ENCODE measurements at places on chromosomes 6 and 20. TPM values are rescaled to one million over a fixed set of nuclear protein-coding genes. Genes with fewer than 3 reads are reported as not detected.

GRCh38 chr6:73293331-73293730 lies 30.3 kb upstream of the KHDC1 start:
- DNase-seq: no peak

- DNase-seq: no peak
Measured at GRCh38 chr20:35472209-35472608, 16.8 kb downstream of the CEP250 start.

- DNase-seq: peak; percentile 98
Measured at GRCh38 chr20:49583669-49584417, 15.9 kb upstream of the PTGIS start.

- no peak for DNase-seq
Measured at GRCh38 chr6:158142789-158143188, 25.3 kb downstream of the SERAC1 start.

GRCh38 chr20:23285536-23285935 lies 65.1 kb upstream of the NXT1 start:
- no peak for DNase-seq

DNA sequence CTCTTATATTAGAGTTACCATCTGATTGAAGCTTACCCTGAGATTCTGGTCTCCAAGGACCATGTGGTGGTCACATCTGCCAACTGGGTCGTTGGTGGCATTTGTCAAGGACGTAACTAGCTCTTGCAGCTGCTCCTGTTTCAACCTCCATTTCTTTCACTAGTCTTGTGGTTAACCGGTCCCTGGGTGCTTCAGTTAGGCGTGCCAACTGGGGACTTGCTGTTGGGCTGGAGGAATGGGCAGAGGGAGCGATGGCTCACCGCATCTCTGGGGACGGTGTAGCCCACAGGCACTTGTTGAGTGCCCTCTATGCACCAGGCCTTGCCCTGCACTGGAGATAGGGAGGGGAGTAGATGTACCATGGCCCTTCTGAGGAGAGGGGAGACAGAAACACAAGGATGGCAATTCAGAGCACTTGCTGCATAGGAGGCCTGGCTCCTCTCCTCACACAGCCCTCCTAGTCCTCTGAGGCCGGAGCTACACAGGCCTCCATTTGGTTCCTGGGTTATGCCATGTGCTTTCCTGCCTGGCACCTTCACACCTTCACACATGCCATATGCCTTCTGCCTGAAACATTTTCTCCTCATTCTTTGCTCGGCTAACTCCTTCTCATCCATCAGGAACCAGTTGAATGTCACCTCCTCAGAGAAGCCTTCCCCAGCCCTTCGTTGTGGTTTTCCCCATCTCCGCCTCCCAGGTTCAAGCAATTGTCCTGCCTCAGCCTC lies 20.0 kb upstream of the ASXL1 start:
- DNase-seq: no peak

DNA sequence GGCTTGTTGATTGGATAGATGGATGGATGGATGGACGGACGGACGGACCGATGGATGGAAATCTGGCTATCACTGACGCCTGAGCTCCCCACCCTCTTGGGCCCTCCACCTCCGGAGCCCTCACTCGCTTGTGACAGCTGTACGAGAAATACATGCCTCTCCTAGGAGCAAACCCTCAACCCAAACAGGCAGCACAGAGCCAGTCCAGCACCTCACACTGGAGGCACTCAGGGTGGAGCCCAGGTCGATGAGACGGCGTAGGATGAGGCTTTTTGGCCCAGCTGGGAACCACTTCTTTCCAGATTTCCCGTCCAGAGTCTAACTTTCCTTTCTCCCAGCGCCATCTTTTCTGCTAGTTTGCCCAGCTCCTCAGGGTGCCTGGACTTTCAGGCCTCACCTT lies 2.7 kb upstream of the LY6G5C start:
- no peak for DNase-seq

DNA sequence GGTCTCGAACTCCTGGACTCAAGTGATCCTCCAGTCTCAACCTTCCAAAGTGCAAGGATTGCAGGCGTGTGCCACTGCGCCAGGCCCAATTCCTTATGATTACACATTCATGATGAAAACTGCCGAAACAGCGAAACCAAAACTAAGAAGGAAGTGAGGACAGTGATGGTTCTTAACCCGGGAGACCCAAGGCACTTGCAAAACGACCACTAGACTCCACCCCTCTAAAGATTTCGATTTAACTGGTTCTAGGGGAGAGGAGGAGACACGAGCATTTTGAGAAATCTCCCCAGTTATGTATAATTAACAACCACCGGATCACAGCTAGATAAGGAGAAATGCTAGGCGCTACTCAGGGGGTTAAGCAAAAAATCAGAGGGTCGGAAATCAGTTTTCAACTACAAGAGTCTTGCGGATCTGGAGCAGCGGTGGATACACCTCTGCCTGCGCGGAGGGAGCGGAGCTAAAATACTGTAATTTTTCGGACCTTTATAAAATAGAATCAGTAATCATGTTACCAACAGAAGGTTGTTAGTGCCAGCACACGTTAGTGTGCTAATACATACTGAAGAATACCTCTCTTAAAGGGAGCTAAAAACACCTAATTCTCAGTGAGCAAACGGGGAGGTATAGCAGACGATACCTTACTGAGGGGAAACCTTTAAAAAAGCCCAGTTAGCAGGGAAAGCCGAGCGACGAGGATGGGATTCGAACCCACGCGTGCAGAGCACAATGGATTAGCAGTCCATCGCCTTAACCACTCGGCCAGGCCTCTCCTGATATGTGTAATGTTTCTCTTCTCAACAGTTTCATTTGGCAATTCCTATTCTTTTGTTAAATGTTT lies 60.0 kb upstream of the BTN3A2 start:
- no peak for DNase-seq

DNA sequence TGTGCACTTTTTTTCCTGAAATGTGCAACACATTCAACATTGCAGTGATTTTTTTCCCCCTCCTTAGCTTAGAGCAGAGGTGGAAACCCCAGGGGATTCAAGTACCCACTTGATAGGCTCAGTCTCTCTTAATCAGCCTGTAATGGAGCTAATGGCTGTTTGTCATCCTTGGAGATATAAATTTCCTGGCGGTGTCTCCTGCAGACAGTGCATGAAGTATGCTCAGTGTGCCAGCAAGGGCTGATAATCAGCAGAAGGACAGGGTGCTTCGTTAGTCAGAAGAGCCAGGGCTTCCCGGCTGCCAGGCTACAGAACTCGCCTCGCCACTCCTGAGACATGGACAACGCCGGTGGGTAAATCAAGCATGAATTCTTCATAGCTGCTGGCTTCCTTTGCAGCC lies 69.8 kb upstream of the PHACTR2 start:
- no peak for DNase-seq

DNA sequence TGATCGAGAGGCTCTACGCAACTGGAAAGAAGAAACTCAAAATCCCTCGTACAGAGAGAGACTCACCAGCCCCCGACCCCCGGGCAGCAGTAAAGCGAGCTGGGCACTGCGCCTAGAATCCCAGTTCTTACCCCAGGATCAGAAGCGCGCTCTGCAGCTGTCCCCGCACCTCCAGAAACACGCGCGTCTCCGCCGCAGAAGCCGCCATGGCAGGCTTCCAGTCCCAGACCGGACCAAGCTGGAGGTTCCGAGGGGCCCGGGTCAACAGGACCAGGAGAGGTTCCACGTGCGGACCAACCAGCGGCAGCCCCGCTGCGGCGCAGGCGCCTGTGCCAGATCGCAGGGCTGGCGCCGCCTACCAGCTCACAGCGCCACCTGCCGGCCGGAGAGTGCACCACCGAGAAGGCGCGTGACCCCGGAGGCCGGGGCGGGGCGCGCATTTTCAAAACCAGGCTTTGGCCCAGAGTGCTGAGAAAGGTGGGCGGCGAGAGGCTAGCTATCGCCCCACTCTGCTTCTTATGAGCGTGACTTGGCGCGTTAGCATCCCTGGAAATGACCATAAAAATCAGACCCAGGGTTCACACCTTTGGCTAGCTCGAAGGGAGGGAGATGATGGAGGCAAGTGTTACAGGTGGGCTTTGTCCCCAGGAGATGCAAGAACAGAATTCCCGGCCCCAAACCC lies at the start of gene UBE3D:
TSS of gene UBE3D (minus strand) at position 331 of the 682 bp plus-strand sequence. CDS start at position 208, 123 bp downstream.
- DNase-seq: peak; percentile 83

- no peak for DNase-seq
Measured at GRCh38 chr6:73308712-73309534, 45.2 kb downstream of the DPPA5 start.

DNA sequence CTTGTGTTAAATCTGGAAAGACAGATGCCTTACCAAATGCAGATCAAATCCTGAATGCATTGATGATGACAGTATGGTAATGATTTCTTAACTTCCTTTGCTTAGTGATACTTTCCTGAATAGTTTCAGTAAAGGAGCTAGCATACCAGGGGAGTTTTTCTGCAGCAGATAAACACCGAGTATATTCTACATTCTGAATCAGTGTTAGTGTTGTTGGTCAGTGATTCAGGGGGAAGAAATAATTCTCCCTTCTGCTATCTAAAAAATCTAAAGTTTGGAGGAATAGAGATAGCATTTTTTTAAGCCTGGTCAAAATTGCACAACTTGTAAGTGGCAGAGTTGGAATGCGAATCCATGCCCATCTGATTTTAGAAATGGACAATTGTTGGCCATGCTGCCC lies 512.2 kb upstream of the MARCKS start:
- no peak for DNase-seq

- DNase-seq: no peak
Measured at GRCh38 chr6:34155471-34156300, 9.8 kb upstream of the GRM4 start.

GRCh38 chr6:134021396-134022122 lies 30.9 kb downstream of the SLC2A12 start:
- DNase-seq: no peak

- DNase-seq: peak; percentile 69
Measured at GRCh38 chr6:81708113-81708699, 44.3 kb downstream of the TENT5A start.

- DNase-seq: no peak
Measured at GRCh38 chr6:90586546-90586835, 381 bp downstream of the MAP3K7 start.

DNA sequence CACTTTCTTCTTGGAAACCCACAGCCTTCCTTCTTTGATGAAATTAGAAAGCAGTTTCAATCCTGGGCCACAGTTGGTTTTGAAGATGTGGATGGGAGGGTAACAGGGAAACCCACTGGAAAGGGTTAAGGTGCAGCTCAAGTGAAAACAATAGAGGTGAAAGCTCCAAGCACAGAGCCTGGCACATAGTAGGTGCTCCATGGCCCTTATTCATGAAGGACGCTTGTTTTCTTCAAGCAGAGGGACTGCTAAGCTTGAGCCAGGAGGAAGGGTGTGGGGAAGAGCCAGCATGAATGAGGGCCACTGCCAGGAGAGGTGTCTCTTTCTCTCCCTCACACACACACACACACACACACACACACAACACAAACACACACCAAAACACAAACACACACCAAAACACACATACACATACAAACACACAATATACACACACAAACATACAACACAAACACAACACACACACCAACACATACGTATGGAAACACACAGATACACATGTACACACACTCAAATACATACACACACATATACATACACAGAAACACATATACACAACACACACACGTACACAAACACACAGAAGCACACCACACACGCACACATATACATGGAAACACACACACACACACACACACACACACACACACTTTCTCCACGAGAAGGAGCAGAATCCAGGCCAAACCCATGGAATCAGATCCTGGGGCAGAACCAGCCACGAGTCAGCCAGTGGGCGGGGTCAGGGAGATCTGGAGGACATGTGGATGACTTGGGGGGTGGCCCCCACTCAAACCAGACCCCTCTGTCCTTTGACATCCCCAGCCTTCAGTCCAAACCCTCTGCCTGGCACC lies 23.7 kb upstream of the RBPJL start:
- no peak for DNase-seq

GRCh38 chr6:167323111-167323510 lies 1.8 kb upstream of the TTLL2 start:
- no peak for DNase-seq

- DNase-seq: no peak
Measured at GRCh38 chr6:158894193-158894592, 75.0 kb upstream of the EZR start.

GRCh38 chr6:150967381-150967780 lies 101.9 kb downstream of the MTHFD1L start:
- no peak for DNase-seq

- no peak for DNase-seq
Measured at GRCh38 chr6:56837322-56837894, 117.5 kb upstream of the BEND6 start.

DNA sequence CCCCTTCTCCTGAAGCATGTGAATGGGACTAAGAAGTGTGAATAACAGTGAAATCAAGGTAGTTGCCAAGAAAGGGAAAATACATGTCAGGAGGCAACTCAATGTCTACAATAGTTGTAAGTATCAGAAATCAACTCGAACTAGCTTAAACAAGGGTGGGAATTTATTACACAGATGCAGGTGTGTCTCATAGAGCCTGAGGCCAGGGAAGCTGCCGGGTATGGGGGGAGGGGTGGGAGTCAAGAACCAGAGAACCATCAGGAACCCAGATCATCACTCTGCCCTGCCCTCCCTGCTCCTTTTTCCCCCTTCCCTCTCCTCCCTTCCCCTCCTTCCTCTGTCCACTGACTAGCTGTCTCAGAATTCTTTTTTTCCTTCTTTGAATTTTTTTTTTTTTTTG lies 34.9 kb upstream of the BMP6 start:
- no peak for DNase-seq

GRCh38 chr6:12064131-12064530 lies 52.0 kb downstream of the HIVEP1 start:
- no peak for DNase-seq

DNA sequence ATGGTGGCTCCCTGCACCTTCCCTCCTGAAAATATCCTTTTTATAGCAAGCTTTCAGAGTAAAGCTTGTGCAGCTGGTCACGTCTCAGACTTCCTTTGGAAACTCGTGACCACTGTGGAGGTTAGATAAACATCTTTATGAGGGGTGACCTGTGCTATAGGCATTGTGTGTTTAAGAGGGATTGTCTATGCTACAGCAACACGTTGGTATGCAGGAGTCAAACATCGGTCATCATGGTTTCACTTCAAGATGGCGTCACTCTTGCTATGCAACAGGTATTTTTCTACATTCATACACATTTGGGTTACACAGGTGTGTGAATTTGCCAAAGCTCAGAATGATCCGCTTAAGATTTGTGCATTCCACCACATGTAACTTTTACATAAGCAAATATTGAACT lies 14.6 kb upstream of the BLCAP start:
- no peak for DNase-seq

- DNase-seq: no peak
Measured at GRCh38 chr20:53448875-53449274, 144.8 kb downstream of the ZNF217 start.

AGER gene
- 1.4 TPM for total RNA-seq

MAS1 gene
- 0.04 TPM for total RNA-seq

OR2J3 gene
- total RNA-seq: not detected

GSTA3 gene
- total RNA-seq: not detected

SS18L1 gene
- total RNA-seq: 68.9 TPM

RAET1G gene
- not detected for total RNA-seq

AIF1 gene
- total RNA-seq: not detected

NEU1 gene
- total RNA-seq: 21.2 TPM

PTPRT gene
- total RNA-seq: 0.94 TPM

TNF gene
- total RNA-seq: not detected

PREX1 gene
- 92.8 TPM for total RNA-seq

RPS6KA2 gene
- 4.2 TPM for total RNA-seq

GTSF1L gene
- not detected for total RNA-seq

PTK7 gene
- total RNA-seq: 88.3 TPM

KCNS1 gene
- total RNA-seq: not detected

GJA10 gene
- total RNA-seq: not detected

FOXP4 gene
- total RNA-seq: 10.3 TPM
